Metanephros (tissue), 2 donors: ENCODE measurements at places on chromosomes 1 and 21. TPM values are rescaled to one million over a fixed set of nuclear protein-coding genes. Genes with fewer than 3 reads are reported as not detected.

Gene GABPB2
- total RNA-seq: 18.2 TPM

Gene S100A2
- 5.3 TPM for total RNA-seq

Gene PRCC
- 33.2 TPM for total RNA-seq

Gene DHCR24
- 36.1 TPM for total RNA-seq

Gene KTI12
- 8.9 TPM for total RNA-seq

Gene FCAMR
- 6.0 TPM for total RNA-seq

Gene CR1L
- total RNA-seq: 2.5 TPM

Gene SELENBP1
- total RNA-seq: 60.4 TPM

Gene SCP2
- total RNA-seq: 105 TPM

Gene TNFRSF1B
- total RNA-seq: 25.0 TPM

Gene RASSF5
- 10.7 TPM for total RNA-seq
